ENCODE measurements at places on chromosomes 16 and 17. TPM values are rescaled to one million over a fixed set of nuclear protein-coding genes. Genes with fewer than 3 reads are reported as not detected.

The KRTAP17-1 gene
- not detected for total RNA-seq

The CD300A gene
- total RNA-seq: 2.2 TPM

- DNase-seq: no peak
- no peaks in the 10 kb centered on the region for H3K4me1 ChIP-seq
- no peaks in the 10 kb centered on the region for H3K36me3 ChIP-seq
- no peak overlapping the region for H3K27ac ChIP-seq
- H3K27me3 ChIP-seq: no peaks in the 10 kb centered on the region
Measured at GRCh38 chr16:25279491-25279890, 21.8 kb upstream of the ZKSCAN2 start.

- H3K4me3 ChIP-seq: no peak overlapping the region
- no peak for DNase-seq
- no peaks in the 10 kb centered on the region for H3K36me3 ChIP-seq
- peak overlapping the region; percentile 33 for H3K27ac ChIP-seq
- H3K27me3 ChIP-seq: no peaks in the 10 kb centered on the region
- peaks cover 4% of the 10 kb centered on the region for H3K4me1 ChIP-seq
Measured at GRCh38 chr16:22386976-22387375, 12.6 kb upstream of the CDR2 start.
